ENCODE measurements at places on chromosomes 2 and 18. TPM values are rescaled to one million over a fixed set of nuclear protein-coding genes. Genes with fewer than 3 reads are reported as not detected.

- no peak for DNase-seq
Measured at GRCh38 chr2:11279398-11279797, 65.0 kb downstream of the ROCK2 start.

- no peak for DNase-seq
Measured at GRCh38 chr2:54895730-54896129, 154.5 kb downstream of the RTN4 start.

The RNF25 gene
- total RNA-seq = 20.9 TPM

The CTAGE1 gene
- not detected for total RNA-seq

DNA sequence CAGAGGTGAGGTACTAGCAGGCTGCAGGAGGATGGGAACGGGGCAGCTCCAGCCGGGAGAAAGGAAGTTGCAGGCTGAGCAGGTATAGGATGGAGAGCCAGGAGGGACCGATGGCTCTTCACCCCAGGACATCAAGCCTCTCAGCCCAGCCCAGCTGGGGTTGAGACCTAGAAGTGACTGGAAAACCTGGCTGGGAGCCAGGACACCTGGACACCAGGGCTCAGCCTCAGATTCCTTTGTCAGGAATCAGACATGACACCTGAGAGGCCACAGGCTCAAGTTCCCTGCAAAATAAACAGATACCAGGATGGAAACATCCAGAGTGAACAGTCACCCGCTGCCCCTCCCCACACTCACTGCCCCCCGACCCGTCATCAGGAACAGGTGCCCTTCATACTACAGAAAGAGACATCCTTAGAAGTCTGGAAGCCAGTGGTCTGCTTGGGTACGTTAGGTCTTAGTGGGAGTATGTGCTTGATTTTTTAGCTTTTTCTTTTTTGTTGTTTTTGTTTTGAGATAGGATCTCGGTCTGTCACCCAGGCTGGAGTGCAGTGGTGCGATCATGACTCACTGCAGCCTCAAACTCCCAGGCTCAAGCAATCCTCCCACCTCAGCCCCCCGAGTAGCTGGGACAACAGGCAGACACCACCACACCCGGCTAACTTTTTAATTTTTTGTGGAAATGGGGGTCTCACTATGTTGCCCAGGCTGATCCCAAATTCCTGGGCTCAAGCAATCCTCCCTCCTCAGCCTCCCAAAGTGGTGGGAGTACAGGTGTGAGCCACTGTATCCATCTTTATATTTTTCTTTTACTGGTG lies 95.7 kb upstream of the STPG4 start:
- DNase-seq = no peak

GRCh38 chr18:55433648-55434047 lies 154.3 kb downstream of the TCF4 start:
- no peak for DNase-seq

The SPEG gene
- 78.0 TPM for total RNA-seq

The CD226 gene
- total RNA-seq = 0.16 TPM

The CFAP65 gene
- total RNA-seq = 0.05 TPM

The LYG2 gene
- total RNA-seq = not detected

DNA sequence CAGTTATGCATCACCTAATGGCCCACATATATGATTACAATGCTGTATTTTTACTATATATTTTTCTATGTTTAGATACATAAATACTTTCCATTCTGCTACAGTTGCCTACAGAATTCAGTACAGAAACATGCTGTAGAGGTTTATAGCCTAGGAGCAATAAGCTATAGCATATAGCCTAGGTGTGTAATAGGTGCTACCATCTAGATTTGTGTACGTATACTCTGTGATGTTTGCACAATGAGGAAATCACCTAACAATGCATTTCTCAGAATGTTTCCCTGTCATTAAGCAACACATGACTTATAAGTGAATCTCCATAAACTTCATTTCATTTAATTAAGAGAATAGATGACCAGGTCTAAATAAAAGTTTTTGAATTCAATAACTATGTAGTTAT lies 43.5 kb downstream of the SLC38A11 start:
- no peak for DNase-seq

GRCh38 chr2:98935777-98936352 lies at the start of gene CRACDL:
Gene CRACDL, minus strand, starts transcription at chr2:98936225. Its CDS starts 89,425 bp downstream, at chr2:98846800.
- peak; percentile 40 for DNase-seq

DNA sequence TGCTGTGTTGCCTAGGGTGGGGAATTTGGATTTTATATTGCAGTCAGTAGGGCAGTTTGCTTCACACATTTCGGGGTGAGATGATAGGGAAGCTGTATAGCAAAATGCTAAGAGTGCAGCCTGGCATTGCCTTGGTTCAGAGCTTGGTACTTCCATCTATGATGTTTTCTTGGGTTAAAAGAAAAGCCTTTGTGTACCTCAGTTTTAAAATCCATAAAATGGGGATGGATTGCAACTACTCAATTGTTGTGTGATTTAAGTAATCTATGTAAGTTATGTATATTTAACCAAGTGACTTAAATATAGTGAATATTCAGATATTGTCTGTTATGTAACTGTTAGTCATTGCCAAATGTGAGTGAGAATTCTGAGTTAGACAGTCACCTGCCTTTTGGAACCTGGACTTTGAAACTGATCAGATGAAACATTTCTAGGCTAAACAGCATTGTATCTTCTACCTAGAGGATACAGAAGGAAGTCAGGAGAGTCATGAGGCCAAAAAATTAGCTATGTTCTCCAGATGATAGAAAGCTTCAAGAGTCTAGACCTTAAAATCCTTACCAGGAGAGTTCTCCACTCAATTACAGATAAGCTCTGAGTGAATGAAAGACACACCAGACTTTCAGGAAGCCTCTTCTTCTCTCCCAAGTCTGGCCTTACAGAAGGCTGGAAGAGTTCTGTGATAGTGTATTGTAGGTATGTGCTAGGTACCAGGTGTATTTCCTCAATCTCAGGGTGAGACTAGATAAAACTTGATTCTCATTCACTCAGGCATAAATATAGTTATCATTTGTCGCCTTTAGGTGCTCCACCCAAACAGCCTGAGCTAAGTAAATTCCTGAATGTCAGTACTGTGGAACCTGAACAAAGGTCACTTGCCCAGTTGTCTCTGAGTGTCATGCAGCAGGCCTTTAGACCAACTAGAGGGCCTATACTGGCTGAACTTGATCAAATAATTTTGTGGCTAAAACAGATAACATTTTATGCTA lies 7.5 kb downstream of the RIOK3 start:
- no peak for DNase-seq

DNA sequence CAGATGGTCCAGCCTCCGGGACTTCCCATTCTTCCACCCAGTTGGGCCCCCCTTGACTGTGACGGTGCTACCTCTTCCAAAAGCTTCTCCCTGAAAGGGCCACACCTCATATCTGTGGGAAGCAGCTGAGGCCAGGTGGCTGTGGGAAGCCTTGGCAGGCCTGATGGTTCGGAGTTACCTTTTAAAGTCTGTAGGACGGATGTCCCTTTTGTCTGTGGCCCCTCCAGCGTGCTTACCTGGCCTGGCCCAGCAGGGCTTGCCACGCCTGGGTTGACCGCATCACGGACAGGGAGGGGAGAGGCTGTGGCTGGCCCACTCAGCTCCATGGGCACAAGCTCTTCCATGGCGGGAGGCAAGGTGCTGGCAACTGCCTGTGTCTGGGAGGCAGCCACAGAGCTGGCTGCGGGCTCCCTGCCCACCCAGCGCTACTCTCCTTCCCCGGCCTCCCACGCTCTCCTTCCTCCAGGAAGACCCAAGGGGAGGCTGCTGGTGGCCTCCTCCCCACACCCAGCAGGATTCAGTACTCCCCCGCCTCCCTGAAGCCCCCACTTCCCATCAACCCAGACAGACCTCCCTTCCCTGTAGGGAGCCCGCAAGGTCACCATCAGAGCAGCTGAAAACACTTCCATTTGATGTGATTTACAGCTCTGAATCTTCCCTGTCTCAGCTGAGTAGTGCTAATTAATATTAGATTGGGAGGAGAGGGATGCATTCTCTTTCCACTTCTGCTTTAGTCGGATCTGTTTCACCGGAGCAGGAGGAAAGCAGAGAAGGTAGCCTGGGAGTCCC lies 52.8 kb downstream of the EDAR start:
- DNase-seq = no peak

The EGR4 gene
- not detected for total RNA-seq

GRCh38 chr2:104043864-104044263 lies 810.1 kb upstream of the POU3F3 start:
- peak; percentile 0 for DNase-seq

DNA sequence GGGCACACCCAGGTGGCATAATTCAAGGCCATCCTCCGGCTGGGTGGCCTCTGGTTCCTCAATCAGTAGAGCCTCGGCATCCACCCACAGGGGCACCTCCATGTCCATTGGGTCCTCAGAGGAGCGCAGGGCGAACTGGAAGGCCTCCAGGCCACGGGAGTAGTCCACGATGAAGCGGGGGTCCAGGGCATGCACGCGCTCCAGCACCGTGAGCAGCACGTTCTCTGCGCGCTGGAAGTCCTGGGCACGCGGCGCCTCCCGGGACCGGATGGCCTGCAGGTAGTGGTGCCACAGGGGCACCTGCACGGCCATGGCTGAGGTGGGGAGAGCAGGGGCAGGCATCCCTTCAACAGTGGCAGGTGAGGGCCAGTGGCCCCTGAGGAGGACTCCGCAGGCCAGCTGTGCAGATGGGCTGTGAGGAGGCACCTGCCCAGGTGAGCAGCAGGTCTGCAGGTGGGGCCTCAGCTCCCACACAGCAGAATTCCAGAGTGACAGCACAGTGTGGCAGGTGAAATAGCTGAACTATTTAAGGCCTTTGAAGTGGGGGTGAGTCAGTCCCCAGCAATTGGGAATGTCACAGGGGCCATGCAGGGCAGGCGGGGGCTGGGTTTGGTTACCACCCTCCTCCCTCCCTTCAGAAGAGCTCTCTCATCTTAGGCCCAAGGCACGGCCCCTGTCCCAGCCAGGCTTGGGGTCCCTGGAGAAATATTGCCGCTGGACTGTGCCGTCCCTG lies at the start of gene MAB21L4:
MAB21L4 (minus strand) TSS at position 501 of the 733 bp plus-strand sequence; CDS start at position 342, 159 bp downstream.
- DNase-seq = no peak

DNA sequence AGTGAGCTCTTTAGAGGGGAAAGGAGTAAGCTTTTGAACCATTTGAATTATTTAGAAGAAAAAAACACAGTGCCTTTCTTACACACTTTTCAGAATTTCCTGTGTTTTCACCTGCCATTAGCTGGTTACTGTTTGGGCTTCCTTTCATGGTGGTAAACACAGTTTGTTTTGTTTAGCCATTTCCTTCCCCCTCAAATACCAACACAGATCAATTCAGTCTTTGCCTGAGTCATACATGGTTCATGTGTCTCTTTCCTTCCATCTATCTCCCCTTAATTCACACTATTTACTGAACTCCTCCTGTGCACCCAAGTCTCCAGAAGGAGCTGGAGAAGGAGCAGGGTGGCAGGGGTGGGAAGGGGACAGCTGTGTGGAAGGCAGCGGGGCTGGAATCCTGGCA lies 45.0 kb downstream of the TCF7L1 start:
- no peak for DNase-seq

GRCh38 chr2:206846981-206847834 lies 81.8 kb downstream of the FASTKD2 start:
- no peak for DNase-seq

DNA sequence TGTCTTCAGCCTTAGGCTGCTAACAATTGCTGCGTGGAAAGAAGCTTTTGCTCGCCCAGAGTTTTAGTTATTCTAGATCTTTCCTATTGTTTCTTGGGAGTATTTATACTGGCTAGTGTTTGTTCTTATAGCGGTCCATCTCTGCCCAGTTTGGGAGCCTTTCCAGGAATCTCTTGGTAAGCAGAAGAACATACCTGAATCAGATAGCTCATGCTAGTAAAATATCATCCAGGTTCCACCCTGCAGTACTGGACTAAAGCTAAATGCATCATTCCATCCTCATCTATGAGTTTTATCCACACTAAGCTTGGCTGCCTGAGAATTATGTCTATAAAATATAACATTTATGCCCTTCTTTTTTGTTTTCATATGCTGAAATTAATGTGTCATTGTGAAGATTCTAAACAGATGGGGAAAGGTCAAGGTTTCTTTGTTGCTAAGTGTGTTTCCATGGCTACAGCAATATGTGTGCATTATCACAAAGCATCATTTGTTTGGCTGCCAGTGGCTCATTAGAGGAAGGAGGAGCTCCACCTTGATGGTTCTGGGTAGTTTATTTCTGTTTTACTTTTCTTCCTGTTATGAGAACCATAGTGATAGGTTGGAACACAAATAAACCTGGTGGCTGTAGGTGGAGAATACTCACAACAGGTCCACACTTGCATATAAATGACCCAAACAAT lies 182.8 kb downstream of the PIK3C3 start:
- DNase-seq = no peak

The C2orf80 gene
- not detected for total RNA-seq

- peak; percentile 70 for DNase-seq
Measured at GRCh38 chr2:199471443-199472057, 13.8 kb upstream of the SATB2 start.

The PCARE gene
- 0.32 TPM for total RNA-seq

The OXER1 gene
- total RNA-seq = 0.32 TPM

DNA sequence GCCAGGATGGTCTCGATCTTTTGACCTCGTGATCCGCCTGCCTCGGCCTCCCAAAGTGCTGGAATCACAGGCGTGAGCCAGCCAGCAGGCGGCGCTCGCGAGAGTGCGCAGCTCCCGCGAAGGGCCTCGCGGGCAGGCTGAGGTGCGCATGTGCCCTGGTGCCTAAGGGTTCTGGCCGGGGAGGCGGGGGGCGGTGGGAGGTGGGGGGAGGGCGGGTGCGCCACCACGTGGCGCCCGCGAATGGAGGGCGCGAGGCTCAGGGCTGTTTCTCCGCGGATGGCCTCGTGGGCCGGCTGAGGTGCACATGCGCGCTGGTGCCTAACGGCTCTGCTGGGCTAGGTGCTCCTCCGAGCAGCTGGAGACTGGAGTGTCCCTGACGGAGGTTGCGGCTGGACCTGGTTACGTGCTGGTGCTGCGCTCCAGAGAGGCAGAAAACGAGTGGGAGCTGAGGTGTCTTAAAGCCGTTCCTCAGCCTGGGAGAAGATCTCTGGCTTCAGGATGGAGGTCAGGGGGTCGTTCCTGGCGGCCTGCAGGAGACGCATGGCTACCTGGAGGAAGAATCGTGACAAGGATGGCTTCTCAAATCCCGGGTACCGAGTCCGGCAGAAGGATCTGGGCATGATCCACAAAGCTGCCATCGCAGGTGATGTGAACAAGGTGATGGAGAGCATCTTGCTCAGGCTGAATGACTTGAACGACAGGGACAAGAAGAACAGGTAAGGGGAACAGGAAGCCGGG lies at the start of gene ANKRD62:
ANKRD62 (plus strand) TSS at position 324 of the 738 bp plus-strand sequence; CDS start at position 499, 175 bp downstream.
- no peak for DNase-seq

The SF3B1 gene
- total RNA-seq = 321 TPM

DNA sequence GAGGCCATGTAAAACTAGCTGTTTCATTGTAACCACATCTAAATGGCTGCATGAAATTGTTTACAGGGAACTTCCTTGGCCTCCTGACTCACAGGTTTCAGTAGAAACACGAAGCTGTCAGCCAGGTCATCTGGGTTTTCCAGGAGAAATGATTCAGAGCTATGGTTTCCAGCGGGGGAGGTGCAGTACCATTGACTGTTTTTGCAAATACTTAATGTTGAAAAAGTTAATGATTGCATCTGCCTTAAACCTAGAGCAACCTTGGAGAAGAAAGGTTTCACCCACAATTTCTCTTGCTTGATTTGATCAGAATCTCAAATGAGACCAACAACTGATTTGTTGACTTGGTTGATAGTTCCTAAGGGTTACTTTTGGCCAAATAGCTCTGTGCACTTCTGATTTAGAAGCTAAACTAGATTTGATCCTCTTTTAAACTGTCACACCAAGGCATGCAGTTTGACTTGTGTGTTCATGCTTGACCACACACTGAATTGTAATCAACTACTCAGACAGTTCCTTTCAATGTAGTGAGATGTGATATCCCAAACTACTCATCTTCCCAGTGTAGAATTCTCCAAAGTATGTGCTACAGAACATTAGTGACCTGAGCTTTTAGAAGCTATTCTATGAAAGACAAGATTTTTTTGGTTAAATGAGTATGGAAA lies 193.5 kb upstream of the CHST9 start:
- DNase-seq = peak; percentile 56

- DNase-seq = no peak
Measured at GRCh38 chr2:177324797-177325196, 60.3 kb upstream of the NFE2L2 start.

Measured in myocyte (in vitro differentiated cells).